ENCODE measurements at places on chromosomes 1 and 21. TPM values are rescaled to one million over a fixed set of nuclear protein-coding genes. Genes with fewer than 3 reads are reported as not detected.
A peak's percentile ranks its signal among the peaks of the same experiment; 100 is the strongest.

GRCh38 chr1:195195423-195196057, 1412.7 kb downstream of the KCNT2 start:
- no peak for DNase-seq
- no peaks in the 10 kb centered on the region for H3K4me1 ChIP-seq
- H3K4me3 ChIP-seq = no peak overlapping the region

- H3K4me3 ChIP-seq = no peak overlapping the region
- H3K27ac ChIP-seq = peak overlapping the region; percentile 26
- no peaks in the 10 kb centered on the region for H3K27me3 ChIP-seq
- peaks cover 13% of the 10 kb centered on the region for H3K4me1 ChIP-seq
- DNase-seq = no peak
Measured at GRCh38 chr1:165365341-165365740, 8.8 kb upstream of the LMX1A start.

GRCh38 chr1:154616659-154617345, 8.8 kb upstream of the ADAR start:
- no peak overlapping the region for H3K4me3 ChIP-seq
- H3K36me3 ChIP-seq = no peaks in the 10 kb centered on the region
- no peak overlapping the region for H3K27ac ChIP-seq
- H3K27me3 ChIP-seq = no peaks in the 10 kb centered on the region
- no peak for DNase-seq
- no peaks in the 10 kb centered on the region for H3K4me1 ChIP-seq

- H3K27me3 ChIP-seq = no peaks in the 10 kb centered on the region
- DNase-seq = no peak
- no peaks in the 10 kb centered on the region for H3K36me3 ChIP-seq
- H3K27ac ChIP-seq = no peak overlapping the region
- H3K4me3 ChIP-seq = no peak overlapping the region
Measured at GRCh38 chr1:195376190-195376589, 1232.0 kb downstream of the KCNT2 start.

DNA sequence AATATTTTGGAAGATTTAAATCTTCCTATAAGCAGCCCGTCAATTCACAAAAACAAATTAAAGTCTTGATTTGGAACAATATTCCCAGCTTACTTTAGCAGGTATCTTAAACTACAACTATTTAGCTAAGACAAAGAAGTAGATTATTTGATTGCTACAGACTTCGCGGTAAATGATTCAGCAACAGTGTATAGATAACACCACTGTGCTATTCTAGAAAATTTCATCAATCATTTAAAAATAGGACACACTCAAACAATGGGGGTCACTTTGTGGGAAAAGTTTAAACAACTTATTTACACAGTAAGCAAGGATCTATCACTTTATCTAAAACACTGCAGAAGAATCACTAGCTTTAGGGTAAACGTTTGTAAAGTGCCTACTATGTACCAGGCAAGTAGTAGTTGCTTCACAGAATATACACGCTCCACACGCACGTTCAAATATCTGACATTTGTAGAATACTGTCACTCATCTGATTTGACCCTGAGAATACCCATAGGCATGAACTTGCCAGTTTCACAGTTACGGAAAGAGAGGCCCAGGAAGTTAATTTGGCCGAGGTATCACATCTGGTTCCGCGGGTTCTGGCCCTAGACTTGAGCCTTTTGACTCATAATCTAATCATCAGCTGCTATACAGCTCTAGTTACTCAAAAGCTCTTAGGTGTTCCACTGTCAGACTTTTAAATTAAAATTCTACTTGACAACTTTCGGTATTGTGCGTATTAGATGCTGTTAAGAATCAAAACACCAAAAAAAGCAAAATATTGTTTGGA, 876 bp downstream of the DENND2C start:
- peak overlapping the region; percentile 92 for H3K4me3 ChIP-seq
- DNase-seq = peak; percentile 30
- peak overlapping the region; percentile 100 for H3K27ac ChIP-seq
- H3K36me3 ChIP-seq = no peaks in the 10 kb centered on the region
- H3K27me3 ChIP-seq = no peaks in the 10 kb centered on the region

- no peak for DNase-seq
- no peak overlapping the region for H3K4me3 ChIP-seq
- no peak overlapping the region for H3K27ac ChIP-seq
- no peaks in the 10 kb centered on the region for H3K27me3 ChIP-seq
Measured at GRCh38 chr1:83901547-83902155, 97.3 kb downstream of the TTLL7 start.

DNA sequence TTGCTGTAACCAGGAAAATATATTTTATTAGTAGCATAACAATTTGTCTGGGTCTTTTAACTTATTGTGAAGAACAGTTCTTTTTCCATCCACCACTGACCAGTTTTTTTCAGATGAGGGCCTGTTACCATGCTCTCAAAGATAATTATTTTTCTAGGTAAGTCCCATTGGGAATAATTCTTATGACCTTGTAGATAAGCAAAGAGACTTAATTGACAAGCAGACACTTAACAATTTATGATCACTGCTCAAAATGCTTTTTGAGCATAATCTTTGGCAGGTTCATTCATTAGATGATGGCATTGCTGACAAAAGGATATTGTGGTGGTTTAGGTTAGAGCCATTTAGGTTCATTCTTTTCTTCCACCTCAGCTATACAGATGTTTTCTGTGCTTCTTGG, 6.6 kb downstream of the SNX27 start:
- no peaks in the 10 kb centered on the region for H3K27me3 ChIP-seq
- peak overlapping the region; percentile 83 for H3K27ac ChIP-seq
- DNase-seq = no peak
- peaks cover 58% of the 10 kb centered on the region for H3K4me1 ChIP-seq
- H3K36me3 ChIP-seq = no peaks in the 10 kb centered on the region
- no peak overlapping the region for H3K4me3 ChIP-seq

DNA sequence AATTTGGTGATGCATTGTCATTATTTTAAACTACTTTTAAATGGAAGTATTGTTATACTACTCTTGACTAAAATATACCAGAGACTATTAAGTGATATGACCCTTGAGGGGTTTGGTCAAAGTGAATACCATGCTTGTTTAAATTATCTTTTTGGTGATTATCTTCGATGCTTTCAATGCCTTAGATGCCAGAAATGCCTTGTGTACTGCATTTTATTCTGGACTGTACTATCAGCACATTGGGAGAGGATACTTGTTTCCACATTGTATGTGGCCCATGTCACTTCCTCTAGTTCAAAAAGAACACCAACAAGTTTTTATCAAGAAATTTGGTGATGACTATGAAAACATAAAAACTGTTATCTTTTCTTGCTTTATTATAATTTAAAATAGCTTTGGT, 16.3 kb downstream of the MAP3K7CL start:
- no peaks in the 10 kb centered on the region for H3K27me3 ChIP-seq
- H3K4me3 ChIP-seq = no peak overlapping the region
- no peaks in the 10 kb centered on the region for H3K36me3 ChIP-seq
- no peak for DNase-seq
- peaks cover 60% of the 10 kb centered on the region for H3K4me1 ChIP-seq

Gene LRRIQ3
- total RNA-seq = 0.56 TPM
